ENCODE measurements at places on chromosomes 7 and 10.

- no peaks in the 10 kb centered on the region for H3K4me1 ChIP-seq
- H3K4me3 ChIP-seq, result no peak overlapping the region
- no peak for DNase-seq
- no peaks in the 10 kb centered on the region for H3K27me3 ChIP-seq
- H3K27ac ChIP-seq, result no peak overlapping the region
Measured at GRCh38 chr7:71472962-71473361, 341.0 kb downstream of the GALNT17 start.

GRCh38 chr10:77788496-77789010 lies 138.0 kb downstream of the DLG5 start:
- H3K4me1 ChIP-seq, result no peaks in the 10 kb centered on the region
- H3K27ac ChIP-seq, result no peak overlapping the region
- no peak overlapping the region for H3K4me3 ChIP-seq

DNA sequence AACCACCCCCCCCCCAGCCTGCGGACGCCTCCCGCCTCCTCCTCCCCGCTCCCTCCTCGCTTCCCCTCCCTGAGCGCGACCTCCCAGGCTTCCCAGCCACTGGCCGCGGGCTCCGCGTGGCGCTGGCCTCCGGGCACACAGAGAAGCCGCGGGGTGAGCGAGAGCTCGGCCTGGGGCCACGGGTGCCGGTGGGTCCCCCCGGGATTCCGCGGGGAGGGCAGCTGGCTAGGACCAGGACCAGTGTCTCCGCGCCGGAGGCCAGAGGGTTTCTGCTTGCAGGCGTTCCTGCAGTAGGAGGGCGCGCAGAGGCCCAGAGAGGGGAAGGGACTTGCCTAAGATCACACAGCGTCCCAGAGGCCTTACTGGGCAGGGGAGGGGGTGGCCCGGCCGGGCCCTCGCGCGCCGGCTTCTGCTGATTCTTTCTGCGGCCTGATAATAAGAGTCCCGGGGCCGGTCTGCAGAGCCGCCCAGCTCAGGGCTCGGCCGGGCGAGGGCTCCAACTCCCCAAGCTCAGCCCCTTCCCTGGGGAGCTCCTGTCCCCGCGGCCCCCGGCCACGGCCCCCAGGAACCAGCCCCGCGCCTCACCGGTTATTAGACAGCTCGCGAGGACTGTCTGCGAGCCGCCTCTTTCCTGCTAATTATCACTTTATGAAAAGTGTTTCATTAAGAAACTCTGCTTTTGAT lies 10.1 kb downstream of the UNCX start:
- no peak overlapping the region for H3K4me3 ChIP-seq
- peaks cover 11% of the 10 kb centered on the region for H3K4me1 ChIP-seq
- no peaks in the 10 kb centered on the region for H3K36me3 ChIP-seq

- DNase-seq, result no peak
- H3K4me3 ChIP-seq, result no peak overlapping the region
- H3K27ac ChIP-seq, result no peak overlapping the region
- H3K36me3 ChIP-seq, result no peaks in the 10 kb centered on the region
- H3K4me1 ChIP-seq, result no peaks in the 10 kb centered on the region
Measured at GRCh38 chr10:100656454-100656853, 88.9 kb upstream of the PAX2 start.

DNA sequence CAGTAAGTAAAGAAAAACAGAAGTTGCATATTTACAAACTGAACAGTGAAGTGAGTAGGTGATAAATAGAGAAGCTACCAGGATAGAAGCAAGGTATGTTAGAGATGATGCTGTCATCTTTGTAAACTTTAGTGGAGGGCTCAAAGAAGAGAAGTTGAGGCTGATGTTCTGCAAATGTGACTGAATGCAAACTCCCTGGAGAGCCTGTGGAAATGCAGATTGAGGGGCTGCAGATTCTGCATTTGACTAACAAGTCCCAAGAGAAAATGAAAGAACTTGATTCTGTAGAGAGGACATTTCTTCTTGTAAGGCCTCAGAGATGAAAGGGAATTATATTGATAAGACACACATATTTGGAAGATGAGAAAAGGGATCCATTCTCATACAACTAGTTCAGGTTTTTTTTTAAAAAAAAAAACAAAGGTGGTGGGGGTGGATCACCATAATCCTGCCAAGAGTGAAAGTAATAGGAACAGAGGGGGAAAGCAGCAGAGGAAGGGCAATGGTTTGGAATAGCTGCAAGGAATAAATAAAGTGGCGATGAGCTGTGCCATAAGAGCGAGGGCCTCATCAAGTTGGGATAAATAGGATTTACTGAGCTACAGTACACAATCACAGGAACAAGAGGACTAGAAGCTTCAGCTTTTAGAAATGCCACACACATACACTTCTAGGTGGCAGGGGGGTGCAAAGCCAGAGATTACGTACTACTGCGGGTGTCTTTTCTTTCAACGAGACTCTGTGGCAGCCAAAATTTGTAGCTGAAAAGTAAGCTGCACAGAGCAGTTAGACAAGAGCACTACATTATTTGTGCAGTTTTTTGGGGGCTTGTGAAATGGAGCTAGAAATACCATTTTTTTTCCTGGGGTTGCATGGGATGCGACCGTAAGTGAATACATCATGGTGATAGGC lies 778.5 kb downstream of the NRG3 start:
- H3K4me1 ChIP-seq, result no peaks in the 10 kb centered on the region
- H3K27me3 ChIP-seq, result no peaks in the 10 kb centered on the region

DNA sequence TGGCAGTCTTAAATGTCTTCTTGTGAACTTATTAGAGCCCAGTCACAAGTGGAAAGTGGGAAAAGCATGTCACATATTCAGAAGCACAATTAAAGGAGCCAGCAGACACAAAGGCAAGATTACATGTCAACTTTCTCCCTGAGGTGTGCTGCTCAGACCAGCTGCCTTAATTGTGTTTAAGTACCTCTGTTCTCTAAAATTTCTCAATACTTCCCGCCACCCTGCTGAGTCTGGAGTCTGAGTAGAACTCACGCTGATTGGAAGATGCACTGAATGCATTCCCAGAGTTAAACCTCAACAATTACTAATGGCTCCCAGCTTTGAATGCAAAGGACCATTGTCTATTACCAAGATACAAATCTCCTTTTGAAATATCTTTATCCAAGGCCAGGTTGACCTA lies 166.4 kb upstream of the COBL start:
- no peaks in the 10 kb centered on the region for H3K27me3 ChIP-seq
- H3K4me1 ChIP-seq, result no peaks in the 10 kb centered on the region
- no peak overlapping the region for H3K27ac ChIP-seq
- no peak overlapping the region for H3K4me3 ChIP-seq

- H3K36me3 ChIP-seq, result no peaks in the 10 kb centered on the region
- H3K4me3 ChIP-seq, result no peak overlapping the region
- H3K27ac ChIP-seq, result no peak overlapping the region
- H3K27me3 ChIP-seq, result no peaks in the 10 kb centered on the region
- H3K4me1 ChIP-seq, result peaks cover 4% of the 10 kb centered on the region
Measured at GRCh38 chr7:116431787-116432526, 67.6 kb upstream of the CAV2 start.

All from uterus (tissue), 4 donors.